ENCODE measurements at places on chromosomes 13 and 19.

- DNase-seq, result no peak
Measured at GRCh38 chr13:110351636-110352420, 44.7 kb downstream of the COL4A2 start.

DNA sequence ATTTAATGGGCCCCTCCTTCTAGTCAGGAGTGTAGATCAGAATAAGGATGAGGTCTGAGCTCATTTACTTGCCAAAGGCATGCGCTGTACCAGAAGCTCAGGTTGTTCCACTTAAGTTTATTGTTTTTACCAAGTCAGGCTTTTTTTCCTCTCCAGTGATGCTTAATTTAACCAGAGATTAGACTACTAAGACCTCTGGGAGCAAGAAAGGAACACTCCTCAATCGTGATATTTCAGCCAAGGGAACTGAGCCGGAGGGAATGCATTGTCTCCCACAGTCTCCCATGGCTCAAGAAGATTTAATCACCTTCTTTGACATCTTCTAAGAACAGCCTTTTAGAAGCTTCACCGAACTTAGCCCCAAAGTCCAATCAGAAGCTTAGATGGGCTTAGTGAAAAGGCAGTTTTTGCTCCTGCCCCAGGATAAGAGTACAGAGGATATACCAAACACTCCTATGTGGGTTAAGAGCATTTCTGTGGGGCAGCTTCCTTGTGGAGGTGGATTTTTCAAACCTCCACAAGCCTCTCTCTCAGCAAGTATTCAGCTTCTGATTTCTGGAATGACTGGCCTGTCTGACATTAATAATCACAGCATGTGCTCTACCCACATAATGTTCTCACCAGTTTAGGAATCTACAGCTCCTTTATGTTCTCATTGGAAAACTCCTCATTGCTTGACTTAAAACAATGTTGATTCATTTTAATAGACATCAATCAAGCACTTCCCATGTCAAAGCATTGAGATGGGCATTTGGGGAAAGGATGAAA, 322.7 kb downstream of the SUCLA2 start:
- DNase-seq, result no peak

DNA sequence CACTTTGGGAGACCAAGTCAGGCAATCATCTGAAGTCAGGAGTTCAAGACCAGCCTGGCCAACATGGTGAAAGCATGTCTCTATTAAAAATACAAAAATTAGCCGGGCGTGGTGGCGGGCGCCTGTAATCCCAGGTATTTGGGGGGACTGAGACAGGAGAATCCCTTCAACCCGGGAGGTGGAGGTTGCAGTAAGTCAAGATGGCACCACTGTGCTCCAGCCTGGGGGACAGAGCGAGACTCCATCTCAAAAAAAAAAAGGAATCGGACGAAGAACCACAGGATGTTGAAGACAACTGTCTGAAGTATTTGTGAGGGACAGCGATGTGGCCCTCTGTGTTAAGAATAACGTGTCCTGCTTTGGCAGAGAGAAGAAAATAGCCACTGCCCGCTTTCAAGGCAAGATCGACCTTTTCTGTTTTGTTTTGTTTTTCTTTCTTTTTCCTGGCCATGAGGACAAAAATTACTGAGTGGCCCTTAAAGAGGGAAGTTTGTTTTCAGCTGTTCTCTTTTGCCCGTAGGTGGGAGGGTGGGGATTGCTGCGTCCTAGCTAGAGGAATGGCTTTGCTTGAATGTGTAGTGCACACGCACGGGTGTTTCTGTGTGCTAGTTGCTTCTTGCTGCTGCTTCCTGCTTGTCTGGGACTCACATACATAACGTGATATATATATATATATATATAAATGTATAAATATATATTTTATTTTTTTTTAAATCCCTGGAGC, 6.2 kb upstream of the PRKCG start:
- no peak for DNase-seq

- peak; percentile 78 for DNase-seq
Measured at GRCh38 chr19:49672131-49672919, 4.7 kb upstream of the PRMT1 start.

- DNase-seq, result no peak
Measured at GRCh38 chr13:67117010-67117550, 113.1 kb downstream of the PCDH9 start.

GRCh38 chr13:95620825-95621498, 23.5 kb downstream of the DZIP1 start:
- DNase-seq, result no peak

DNA sequence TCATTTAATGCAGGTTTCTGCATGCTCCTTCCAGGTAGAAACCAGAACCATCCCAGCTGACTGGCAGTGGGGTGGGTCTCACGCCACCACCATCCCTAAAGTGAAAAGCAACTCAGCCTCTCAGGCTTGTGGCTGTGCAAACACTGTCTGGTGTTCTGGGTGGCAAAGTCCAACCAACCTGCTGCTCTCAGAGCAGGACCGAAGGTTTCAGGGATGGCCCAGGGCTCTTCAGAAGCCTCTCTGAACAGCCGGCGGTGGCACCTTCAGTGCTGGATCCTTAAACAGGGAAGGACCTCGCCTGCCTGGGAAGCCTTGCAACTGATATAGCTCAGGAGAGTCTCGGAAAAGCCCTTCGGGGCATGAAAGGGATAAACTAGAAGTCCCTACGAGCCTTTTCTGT, 100.8 kb downstream of the COL4A1 start:
- DNase-seq, result no peak

- DNase-seq, result no peak
Measured at GRCh38 chr19:43609872-43610271, 2.0 kb upstream of the SRRM5 start.

DNA sequence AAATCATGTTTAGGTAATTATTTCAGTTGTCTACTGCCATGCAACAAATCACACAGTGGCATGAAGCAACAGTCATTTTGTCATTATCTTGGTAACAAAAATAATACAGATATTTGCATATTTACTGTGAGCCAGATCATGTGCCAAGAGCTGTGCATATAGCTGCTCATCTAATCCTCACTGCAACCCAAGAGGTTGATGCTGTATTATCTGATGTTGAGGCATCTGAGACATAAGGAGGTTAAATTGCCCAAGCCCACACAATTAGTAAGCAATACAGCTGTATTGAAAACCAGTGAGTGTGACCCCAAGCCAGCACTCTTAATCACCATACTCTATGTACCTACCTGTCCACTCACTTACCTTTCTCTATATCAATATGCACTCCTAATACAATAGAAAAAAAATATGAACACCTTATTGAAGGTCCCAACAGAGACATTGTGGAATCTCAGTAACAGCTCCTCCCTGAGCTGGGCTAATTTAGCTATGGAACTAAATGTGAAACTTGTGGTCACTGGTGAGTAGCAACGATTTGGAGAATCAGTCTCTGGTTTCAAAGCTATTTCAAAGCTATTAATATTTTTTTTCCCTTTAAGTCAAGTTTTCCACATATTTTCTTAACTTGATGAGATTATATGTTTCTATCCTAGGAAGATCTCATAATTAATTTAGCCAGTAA, 185.2 kb downstream of the KLF12 start:
- DNase-seq, result no peak

DNA sequence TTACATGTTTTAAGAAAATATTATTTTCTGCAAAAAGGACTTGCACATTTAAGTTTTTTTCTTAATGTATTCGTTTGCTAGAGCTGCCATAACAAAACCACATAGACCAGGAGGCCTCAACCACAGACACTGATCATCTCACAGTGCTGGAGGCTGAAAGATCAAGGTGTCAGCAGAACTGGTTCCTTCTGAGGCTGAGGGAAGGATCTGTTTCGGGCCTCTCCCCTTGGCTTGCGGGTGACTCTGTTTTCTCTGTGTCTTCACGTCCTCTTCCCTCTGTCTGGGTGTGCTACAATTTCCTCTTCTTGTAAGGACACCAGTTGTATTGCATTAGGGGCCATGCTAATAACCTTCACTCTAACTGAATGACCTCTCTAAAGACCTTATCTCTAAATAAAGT, 364.2 kb downstream of the IRS2 start:
- DNase-seq, result no peak

Data from activated naive CD4-positive, alpha-beta T cell treated with anti-CD3 and anti-CD28 coated beads, Interleukin-2, amount 50 U/mL, for 72 hours (primary cell).